ENCODE measurements at places on chromosomes 12 and 14.

GRCh38 chr14:101997429-101998336 is 33.3 kb downstream of the DYNC1H1 start:
- no peak for DNase-seq

DNA sequence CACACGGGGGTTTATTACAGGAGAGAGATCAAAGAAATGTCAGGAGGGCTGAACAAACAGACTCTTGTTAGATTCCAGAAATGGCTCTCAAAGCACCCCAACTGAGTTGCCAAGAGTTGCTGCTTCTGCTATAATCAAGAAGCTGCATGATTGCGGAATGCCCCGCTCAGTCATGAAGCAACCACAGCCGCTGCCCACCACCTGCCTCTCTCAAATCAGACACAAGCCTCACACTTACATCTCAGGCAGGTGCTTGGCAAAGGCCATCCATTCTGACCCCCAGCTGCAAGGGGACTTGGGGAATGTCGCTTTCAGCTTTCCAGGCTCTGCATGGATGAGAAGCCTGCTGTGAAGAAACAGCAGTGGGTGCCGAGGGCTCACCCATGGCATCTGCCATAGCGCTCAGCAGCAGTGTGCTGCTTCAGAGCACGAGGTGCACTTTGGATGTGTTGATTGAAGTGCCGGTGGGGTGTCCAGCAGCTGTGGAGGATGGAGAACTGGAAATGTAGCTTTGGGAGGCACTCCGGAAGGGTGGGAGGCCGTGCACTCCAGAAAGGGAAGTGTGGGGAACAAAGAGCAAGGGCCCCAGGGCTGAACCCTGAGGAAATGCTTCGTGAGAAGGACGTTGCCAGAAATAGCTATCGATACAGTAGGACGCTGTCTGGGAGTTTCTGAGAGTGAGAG is 37.7 kb downstream of the LRRC74A start:
- no peak for DNase-seq

GRCh38 chr12:12537421-12537820 is 25.2 kb downstream of the DUSP16 start:
- DNase-seq: no peak

DNA sequence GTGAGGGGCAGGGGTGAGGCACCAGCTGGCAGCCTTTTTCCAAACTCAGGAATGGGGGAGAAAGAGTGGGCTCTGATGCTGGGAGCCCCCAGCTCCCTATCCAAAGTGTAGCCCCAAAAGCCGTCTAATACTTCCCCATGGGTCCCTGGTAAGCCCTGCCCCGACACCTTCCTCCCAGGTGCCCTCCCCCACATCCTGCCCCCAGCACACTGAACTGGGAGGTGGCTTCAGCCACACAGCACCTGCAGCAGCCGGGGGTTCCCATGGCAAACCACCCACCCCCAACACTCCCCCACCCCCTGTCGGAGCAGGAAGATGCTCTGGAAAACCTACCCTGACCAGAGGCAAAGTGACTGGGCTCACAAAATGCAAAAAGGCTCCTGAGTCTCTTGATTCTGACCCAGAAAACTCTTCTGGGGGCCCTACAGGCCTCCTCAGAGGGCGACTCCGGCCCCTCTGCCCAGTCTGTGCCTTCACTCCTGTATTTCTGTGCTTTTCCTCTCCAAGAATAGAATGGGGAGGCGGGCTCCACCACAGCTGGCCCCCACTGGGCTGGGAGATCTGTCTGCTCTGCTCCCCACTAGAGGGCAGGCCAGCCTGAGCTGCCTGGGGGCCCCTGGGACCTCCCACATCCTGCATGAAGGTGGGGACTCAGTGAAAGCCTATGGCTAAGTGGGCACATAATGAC is 81.6 kb downstream of the ITPK1 start:
- DNase-seq: no peak

- DNase-seq: peak; percentile 73
These were observed 7.6 kb downstream of the VPS37B start for GRCh38 chr12:122888232-122888752.

DNA sequence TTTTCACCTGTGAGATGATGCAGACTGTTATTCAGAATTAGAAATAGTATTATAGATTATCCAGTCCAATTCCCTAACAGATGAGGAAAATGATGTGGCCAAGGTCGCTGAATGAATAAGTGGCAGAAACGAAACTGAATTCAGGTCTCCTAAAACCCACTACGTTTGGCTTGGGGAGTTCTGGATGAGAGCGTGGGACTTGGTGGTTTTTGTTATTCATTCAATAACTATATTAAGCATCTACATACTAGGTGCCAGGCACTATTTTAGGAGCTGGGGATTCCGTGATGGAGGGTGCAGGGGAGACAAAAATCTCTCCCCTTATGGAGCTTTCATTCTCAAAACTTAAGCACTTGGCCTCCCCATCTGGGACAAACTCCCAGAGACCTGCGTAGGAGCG is 813 bp upstream of the CCDC184 start:
- no peak for DNase-seq

DNA sequence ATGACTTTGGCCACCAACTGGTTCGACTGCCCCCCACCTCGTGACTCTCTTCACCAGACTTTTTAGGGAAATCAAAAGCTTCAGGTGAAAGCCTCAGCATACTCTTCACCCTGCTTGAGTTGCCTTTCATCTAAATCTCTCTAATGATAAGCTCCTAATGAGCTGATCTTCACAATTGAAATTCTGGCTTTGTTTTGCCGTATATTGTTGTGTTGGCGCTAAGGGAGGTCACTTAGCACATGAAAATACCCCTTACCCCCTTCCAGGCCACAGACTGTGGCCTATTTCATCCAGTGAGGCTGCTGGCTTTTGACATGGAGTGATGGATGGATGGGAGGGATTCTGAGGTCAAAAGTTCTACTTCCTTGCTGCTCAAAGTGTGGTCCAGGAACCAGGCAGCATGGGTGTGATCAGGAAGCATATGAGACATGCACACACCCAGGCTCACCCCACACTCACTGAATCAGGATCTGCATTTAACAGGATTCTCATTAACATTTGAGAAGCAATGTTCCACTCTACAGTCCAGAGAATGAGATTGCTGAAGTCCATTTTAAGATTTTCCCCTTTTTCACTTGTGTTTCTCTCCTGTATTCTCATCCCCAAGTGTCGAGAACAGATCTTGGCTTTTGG is 131.4 kb downstream of the DACT1 start:
- no peak for DNase-seq

- DNase-seq: no peak
These were observed 38.2 kb downstream of the TRPV4 start for GRCh38 chr12:109795023-109795422.

DNA sequence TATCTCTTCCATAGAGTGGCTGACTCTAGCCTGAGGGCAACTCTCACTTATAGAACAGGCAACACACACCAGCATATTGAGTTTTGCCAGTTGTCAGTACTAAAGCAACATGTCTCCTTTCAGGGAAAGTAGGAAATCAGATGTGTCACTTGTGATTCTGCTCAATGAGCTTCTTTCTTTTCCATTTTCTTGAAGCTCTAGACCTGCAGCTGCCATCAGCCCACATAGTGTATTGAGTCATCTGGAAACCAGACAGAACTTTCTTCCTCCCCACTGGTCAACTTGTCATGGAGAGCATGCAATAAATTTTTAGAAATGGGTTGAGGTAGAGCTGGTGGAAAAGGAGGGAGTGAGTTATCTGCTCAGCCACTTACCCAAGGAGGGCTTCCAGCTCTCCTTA is 209.0 kb upstream of the PLEKHG7 start:
- no peak for DNase-seq

DNA sequence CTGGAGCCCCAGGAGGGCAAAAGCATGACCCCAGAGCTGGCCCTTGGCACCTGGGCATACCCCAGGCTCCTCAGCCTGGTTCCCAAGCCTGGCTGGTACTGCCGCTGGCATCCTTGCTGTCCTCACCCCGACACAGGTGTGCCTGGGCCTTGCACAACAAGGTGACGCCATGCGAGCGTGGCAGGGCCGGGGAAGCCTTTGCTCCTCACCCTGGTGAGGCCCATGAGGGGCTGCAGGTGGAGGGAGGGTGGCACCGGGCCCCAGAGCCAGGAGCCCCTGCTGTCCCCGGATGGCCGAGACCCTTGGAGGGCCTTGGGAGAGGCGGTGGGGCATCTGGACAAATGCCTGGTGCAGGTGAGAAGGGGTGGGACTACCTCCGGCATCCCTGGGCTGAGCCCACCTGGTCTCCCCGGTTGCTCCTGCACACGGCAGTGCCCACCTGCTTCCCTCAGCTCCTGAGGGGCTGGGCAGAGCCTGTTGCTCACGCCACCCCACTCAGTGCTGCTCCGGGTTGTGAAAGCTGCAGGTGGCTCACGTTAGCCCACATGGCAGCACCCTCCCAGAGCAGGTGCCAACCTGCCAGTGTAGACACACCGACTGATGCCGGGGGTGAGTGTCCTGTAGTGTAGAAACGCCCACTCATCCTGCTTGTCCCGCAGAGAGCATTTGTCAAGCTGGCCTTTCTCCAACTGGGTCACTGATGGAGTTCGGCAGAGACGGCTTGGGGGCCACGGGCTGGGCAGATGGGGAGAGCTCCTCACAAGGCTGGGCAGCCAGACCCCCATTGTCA is 24.6 kb upstream of the KIF26A start:
- no peak for DNase-seq

- DNase-seq: no peak
These were observed 41.6 kb downstream of the DAD1 start for GRCh38 chr14:22547313-22547947.

DNA sequence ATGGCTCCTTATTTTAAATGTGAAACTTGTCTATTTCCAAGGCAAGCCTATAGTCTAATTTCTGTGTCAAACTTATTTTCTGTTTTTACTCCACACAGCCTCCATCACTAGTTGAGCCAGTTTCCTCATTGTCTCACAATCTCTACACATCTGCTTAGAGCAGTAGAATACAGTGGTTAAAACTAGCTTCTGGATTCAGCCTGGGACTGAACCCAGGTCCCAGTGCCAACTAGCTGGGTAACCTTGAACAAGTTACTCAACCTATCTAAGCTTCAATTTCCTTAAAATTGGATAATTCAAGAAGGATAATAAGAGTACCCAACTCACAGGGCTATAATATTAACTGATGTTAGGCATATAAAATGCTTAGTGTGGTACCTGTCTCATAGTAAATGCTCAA is 304.7 kb upstream of the NPAS3 start:
- no peak for DNase-seq
